Adipocyte (in vitro differentiated cells): ENCODE measurements at places on chromosomes 4 and X.
A peak's percentile ranks its signal among the peaks of the same experiment; 100 is the strongest.

GRCh38 chrX:109393859-109394258 is 88.0 kb downstream of the GUCY2F start:
- no peak for DNase-seq

GRCh38 chr4:15587649-15588048 is 67.5 kb downstream of the FBXL5 start:
- peak; percentile 75 for DNase-seq

GRCh38 chr4:2298532-2298991 is 36.7 kb upstream of the MXD4 start:
- no peak for DNase-seq

- DNase-seq, result peak; percentile 75
These were observed at the start of gene NDUFC1 for GRCh38 chr4:139301821-139302611. NDUFC1 (minus strand) TSS chr4:139302477; CDS start chr4:139295798, 6,679 bp downstream.

- DNase-seq, result no peak
These were observed 7.9 kb downstream of the ARSD start for GRCh38 chrX:2921193-2921592.

GRCh38 chrX:48891402-48892288 is 5.9 kb downstream of the TIMM17B start:
- peak; percentile 90 for DNase-seq

DNA sequence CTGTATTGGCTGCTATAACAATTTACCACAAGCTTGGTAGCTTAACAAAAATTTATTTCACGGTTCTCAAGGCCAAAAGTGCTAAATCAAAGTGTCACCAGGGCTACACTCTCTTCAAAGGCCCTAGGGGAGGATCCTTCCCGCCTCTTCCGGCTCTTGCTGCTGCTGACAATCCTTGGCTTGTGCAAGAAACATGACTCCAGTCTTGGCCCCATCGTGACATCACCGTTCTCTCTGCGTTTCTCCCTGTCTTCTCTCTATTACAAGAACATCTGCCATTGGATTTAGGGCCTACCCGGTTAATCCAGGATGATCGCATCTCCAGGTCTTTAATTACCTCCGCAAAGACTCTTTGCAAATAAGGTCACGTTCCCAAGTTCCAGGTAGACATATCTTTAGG is 10.4 kb upstream of the CLCN4 start:
- DNase-seq, result no peak

- no peak for DNase-seq
These were observed 214.2 kb upstream of the PUDP start for GRCh38 chrX:7362111-7362510.

DNA sequence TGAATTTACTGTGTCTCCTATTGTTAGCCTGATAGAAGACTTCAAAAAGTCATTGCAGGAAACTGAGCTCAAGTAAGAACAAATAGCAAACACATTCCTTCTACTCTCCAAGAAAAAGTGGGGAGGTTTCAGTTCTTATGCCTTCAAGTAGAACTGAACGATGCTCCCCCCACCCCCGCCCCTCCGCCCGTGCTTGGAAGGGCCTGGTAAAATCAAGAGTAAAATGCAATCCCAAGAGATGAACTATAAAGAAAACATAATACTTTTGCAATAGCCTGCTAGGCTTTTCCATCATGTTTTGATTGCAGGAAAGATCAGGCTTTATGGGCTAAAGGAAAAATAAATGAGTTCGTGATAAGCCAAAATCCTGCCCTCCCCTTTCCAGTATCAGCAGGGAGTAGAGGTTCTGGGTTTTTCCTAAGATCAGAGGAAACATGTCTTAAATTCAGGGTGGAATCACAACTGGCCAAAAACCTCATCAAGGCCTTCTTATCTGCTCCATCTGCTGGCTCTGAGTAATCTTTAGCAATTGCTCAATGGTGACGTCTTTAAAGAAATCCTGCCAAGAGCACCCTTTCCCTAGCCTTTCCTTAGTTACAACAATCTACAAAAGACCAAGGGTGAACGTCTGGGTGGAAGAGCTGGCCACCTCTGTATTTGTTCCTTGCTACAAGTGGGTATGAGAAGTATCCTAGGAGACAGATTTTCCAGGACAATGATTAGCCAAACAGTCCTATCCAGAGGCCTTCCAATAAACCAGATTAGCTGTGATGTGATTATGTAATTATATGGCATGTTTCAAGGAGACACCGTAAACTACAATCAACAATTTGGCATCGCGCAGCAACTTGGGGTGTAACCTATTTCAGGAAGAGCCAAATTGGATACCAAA is 66.3 kb upstream of the FAM9C start:
- DNase-seq, result peak; percentile 93

- DNase-seq, result no peak
These were observed 30.3 kb downstream of the FHIP1A start for GRCh38 chr4:151439320-151439719.

- DNase-seq, result peak; percentile 51
These were observed 138.3 kb downstream of the AREG start for GRCh38 chr4:74583089-74583700.

GRCh38 chr4:24686866-24687692 is 102.7 kb upstream of the DHX15 start:
- DNase-seq, result peak; percentile 7
